ENCODE measurements at places on chromosomes 3 and 15. TPM values are rescaled to one million over a fixed set of nuclear protein-coding genes. Genes with fewer than 3 reads are reported as not detected.

ADGRG7 gene
- total RNA-seq: not detected

SSR3 gene
- total RNA-seq: 156 TPM

NR1D2 gene
- 18.6 TPM for total RNA-seq

GRCh38 chr15:78225783-78226541 is 8.4 kb downstream of the ACSBG1 start:
- no peak overlapping the region for H3K4me3 ChIP-seq
- H3K4me1 ChIP-seq: no peaks in the 10 kb centered on the region
- H3K27me3 ChIP-seq: no peaks in the 10 kb centered on the region
- H3K27ac ChIP-seq: no peak overlapping the region
- no peak for DNase-seq
- no peaks in the 10 kb centered on the region for H3K36me3 ChIP-seq

DNA sequence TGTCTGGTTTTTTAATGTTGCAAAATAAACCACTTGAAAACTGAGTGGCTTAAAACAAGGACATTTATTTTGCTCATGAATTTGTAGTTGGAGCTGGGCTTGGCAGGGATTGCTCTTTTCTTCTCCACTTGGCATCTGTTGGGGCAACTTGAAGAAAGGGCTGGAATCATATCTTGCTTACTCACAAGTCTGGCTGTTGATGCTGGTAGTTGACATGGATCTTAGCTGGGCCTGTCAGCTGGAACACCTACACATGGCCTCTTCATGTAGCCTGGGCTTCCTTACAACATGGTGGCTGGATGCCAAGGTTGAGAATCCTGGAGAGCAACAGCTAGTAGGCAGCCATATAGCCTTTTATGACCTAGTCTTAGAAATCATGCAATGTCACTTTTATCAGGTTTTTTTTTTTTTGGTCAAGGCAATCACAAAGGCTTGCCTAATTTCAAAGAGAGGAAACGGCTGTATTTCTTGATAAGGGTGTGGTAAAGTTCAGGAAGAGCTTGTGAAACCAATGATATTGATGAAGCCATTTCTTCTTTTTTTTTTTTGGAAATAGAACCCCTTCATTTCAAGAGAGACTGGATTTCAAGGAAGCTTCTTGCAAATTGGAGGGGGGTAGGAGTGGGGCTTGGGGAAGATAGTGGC is 262.1 kb downstream of the IL20RB start:
- no peak overlapping the region for H3K27ac ChIP-seq
- H3K36me3 ChIP-seq: no peaks in the 10 kb centered on the region
- no peaks in the 10 kb centered on the region for H3K4me1 ChIP-seq

All from GM23338 (cell line).